ENCODE measurements at places on chromosomes 5 and 9.

DNA sequence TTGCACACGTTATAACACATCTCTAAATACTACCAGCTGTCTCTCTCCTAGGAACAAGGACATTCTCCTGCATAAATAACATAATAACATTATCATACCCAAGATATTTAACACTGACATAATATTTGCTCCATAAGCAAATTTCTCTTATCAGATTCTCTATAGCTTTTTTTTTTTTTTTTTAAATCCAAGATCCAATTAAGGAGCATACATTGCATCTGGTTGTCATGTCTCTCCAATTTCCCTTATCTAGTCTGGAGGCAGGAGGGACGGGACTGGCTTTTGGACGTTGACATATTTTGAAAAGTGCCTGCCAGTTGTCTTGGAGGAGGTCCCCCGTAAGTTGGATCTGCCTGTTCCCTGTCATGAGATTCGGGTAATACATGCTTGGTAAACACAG is 76.6 kb downstream of the RAPGEF1 start:
- no peak for DNase-seq

GRCh38 chr5:135392256-135392655 is 6.8 kb downstream of the MACROH2A1 start:
- no peak for DNase-seq

GRCh38 chr9:111516061-111516465 is 8.9 kb upstream of the ZNF483 start:
- no peak for DNase-seq

- DNase-seq: no peak
Measured at GRCh38 chr5:138461343-138462125, 3.7 kb upstream of the EGR1 start.

GRCh38 chr9:22356985-22357384 is 89.6 kb upstream of the DMRTA1 start:
- DNase-seq: no peak

- no peak for DNase-seq
Measured at GRCh38 chr5:66515209-66515608, 81.0 kb upstream of the MAST4 start.

DNA sequence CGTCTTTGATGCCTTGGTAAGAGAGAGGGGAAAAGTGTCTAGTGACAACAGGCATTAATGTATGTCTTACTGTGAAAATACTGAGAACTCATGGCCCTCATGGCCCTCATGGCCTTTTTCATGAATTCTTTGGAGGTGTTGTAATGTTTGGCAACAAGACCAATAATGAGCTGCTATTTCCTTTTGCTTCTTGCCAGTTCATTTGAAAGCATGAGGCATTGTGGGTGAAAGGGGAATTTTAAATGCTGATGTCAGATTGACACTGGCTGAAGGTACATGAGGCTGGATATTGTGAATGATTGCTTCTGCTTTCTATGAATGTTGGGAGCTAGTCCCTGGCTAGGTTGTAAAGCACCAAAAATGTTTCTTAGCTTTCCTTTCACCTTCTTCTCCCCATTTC is 79.2 kb downstream of the DOCK2 start:
- DNase-seq: no peak

DNA sequence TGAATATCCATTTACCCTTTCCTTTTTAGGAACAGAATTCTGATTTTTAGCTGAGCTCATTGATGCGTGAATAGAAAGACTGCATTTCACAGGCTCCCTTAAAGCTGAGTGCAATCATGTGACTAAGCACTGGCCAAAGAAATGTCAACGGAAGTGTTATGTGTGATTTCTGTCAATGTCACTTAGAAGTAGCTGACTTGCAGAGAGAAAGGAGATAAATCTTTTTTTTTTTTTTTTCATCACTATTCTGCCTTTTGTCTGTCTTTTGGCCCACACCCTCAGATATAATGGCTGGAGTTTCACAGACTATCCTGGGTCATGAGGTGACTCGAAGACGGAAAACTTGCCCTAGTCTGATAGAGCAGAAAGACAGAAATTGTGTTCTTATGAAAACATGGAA is 39.3 kb upstream of the SLC27A6 start:
- no peak for DNase-seq

GRCh38 chr9:127847178-127847510 is 7.3 kb downstream of the ENG start:
- DNase-seq: no peak

DNA sequence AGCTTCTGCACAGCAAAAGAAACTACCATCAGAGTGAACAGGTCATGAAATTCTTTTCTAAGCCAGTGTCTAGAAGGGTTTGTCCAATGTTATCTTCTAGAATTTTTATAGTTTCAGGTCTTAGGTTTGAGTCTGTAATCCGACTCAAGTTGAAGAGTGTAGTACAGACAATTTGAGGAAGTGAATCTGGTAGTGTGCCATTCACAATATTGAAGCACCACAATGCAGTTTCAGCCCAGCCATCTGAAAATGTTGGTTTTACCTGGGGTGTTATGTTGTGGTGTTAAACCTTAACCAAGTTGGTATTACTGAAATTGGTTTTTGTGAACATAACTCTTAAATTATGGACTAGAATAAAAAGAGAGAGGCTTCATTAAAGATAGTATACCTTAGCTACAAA is 77.2 kb downstream of the ADAMTS16 start:
- DNase-seq: no peak

DNA sequence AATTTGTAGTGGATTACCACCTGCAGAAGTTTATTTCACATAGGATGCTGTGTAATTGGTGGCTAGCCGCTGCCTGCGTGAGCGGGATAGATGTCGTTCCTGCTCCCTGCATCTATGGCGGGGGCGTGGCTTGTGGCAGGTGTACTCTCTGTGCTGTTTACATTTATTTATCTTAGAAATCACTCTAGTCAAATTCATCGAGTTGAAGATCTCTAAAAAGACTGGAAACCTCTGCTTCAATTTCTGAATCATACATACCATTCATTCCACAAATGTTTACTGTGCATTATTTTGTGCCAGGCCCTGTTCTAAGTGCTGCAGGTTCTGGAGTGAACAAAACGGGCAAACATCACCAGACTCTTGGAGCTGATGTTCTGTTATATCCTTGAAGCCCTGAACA is 11.9 kb downstream of the ROPN1L start:
- DNase-seq: no peak

DNA sequence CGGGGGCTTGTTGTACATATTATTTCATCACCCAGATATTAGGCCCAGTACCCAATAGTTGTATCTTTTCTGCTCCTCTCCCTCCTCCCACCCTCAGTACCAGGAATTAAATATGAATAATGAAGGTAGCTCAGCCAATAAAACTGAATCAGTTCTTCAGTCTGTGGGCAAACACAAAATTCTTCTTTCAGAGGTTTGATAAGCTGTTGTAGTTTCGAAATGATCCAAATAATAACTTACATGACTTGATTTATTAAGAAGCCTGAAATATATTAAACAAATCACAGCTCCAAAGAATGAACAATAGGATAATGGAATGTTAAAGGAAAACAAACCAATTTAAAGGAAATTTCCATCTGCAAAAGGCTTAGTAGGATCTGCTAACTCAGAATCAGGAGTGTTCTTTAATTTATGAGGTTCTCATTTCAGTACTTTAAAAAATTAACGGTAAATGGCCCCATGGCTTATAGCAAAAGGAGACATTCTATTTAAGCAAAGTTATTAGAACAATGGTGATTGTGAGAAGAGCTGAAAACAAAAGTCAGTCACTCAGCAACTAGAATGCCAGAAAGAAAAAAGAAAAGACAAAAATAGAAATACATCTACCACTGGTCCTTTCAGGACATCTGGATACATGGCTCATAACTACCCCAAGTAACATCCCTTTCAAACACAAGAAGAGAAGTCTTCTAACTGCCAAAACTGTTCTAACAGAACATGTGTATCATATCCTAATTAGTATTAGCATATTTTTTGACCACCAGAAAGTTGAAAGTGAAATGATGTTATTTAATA is 62.4 kb downstream of the NR3C1 start:
- DNase-seq: no peak

GRCh38 chr5:56607551-56607950 is 207.8 kb upstream of the MAP3K1 start:
- no peak for DNase-seq
